ENCODE measurements at places on chromosomes 4 and X.

DNA sequence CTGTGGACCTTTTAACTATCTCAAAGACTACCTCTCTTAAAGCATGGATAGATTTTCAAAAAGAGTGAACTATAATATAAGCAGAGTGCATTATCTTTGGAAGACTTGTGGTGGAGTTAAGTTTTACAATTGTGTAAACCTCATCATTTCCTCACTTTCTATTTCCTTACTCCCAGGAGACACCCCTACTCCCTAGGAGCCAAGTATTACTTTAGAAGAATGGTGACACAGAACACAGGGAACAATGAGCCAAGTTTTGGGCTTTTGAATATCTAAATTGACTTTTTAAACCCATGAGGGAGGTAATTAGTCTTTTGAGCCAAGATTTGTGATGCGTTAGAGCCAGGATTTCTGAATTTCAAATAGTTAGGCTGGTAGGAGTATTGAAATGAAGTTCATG, 78.9 kb upstream of the UNC5C start:
- no peak for DNase-seq

GRCh38 chrX:136452614-136453013, 35.1 kb upstream of the BRS3 start:
- no peak for DNase-seq

- DNase-seq = no peak
Measured at GRCh38 chr4:112516066-112516470, at the start of gene NEUROG2. TSS of gene NEUROG2 (minus strand) at chr4:112516180. CDS start at chr4:112515475, 705 bp downstream.

GRCh38 chr4:20463176-20463430, 211.4 kb downstream of the SLIT2 start:
- no peak for DNase-seq

DNA sequence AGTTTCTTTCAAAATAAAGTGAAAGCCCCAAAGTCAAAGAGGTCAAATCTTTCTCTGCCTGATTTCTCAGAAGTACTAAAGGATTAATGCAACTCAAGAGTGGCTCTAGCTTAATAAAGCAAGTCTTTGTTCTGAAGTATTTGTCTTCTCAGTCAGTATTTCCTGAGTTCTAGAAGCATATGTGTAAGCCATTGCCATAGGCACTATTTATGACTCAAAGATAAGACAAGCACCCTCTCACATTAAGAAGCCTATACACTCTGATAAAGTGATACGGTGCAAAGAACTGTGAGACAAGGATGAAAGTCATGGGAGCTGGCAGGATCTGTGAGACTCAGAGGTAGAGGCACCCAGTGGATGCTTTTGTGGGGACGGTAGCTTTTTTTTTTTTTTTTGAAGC, 60.9 kb downstream of the AASDH start:
- DNase-seq = no peak

DNA sequence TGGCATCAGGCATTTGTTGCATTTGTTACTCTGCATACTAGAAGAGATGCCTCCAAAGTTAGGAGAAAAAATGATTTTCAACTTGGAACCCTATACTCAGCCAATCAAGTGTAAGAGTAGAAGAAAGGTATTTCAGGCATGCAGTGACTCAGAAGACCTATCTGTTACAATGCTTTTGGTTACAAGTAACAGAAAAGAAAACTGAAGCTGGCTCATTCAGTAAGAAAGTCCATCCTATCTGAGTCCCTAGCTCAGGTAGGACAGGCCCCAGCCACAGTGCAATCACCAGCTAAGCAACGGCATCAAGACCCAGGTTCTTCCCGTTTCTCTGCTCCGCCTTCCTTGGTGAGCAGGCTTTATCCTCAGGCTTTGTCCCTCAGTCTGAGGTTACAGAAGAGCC, 23.3 kb downstream of the MECP2 start:
- no peak for DNase-seq

- peak; percentile 28 for DNase-seq
Measured at GRCh38 chrX:119488749-119489148, 20.5 kb downstream of the SLC25A5 start.

GRCh38 chrX:124981420-124981819, 338.3 kb upstream of the TEX13C start:
- no peak for DNase-seq

DNA sequence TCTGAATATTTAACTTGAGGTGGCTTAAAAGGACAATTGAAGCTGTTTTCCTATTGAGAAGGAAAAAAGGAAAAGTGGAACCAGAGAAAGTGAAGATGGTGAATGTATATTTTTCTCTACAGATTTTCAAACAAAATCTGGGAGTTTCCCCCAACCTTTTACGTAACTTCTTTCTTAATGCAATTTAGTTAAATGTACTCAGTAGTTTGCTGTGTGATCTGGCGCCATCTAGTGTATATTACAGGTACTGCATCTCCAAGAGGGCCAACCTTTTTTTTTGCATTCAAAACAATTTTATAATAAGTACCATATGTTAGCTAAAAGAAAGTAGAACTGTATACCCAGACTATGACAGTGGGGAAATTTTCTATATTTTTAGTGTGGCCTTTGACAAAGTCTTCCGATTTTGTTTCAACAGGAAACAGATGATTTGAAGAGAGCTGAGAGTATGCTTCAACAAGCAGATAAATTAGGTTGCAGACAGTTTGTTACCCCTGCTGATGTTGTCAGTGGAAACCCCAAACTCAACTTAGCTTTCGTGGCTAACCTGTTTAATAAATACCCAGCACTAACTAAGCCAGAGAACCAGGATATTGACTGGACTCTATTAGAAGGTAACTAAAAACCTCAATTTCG, 82.0 kb downstream of the PLS3 start:
- DNase-seq = no peak

DNA sequence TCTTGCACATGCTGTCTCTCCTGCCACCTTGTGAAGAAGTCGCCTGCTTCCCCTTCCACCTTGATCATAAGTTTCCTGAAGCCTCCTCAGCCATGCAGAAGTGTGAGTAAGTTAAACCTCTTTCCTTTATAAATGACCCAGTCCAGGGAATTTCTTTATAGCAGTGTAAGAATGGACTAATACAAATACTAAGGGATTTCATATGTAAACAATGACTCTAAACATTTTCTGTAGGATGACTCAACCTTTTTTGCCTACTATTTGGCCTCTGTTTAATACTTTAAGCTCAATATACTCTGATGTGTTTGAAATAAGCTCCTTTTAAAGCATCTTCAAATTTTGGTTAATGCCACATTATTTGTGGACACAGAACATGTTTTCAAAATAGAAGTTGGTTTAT, 813.5 kb upstream of the SLIT2 start:
- DNase-seq = no peak

- no peak for DNase-seq
Measured at GRCh38 chr4:84495118-84495793, 3.8 kb downstream of the NKX6-1 start.

GRCh38 chr4:100428051-100428450, 89.8 kb downstream of the EMCN start:
- no peak for DNase-seq

- DNase-seq = no peak
Measured at GRCh38 chr4:17491196-17491595, 20.7 kb downstream of the QDPR start.

GRCh38 chr4:137961051-137961438, 281.1 kb downstream of the SLC7A11 start:
- no peak for DNase-seq

- DNase-seq = no peak
Measured at GRCh38 chr4:1900624-1901023, 29.4 kb downstream of the NSD2 start.
